ENCODE measurements at places on chromosomes 5 and 9. TPM values are rescaled to one million over a fixed set of nuclear protein-coding genes. Genes with fewer than 3 reads are reported as not detected.

The GRXCR2 gene
- polyA plus RNA-seq, result not detected

- DNase-seq, result no peak
- peaks cover 6% of the 10 kb centered on the region for H3K4me1 ChIP-seq
- peaks cover 21% of the 10 kb centered on the region for H3K36me3 ChIP-seq
- H3K4me3 ChIP-seq, result no peak overlapping the region
- peaks cover 87% of the 10 kb centered on the region for H3K27me3 ChIP-seq
Measured at GRCh38 chr5:73307645-73308355, 134.8 kb downstream of the TMEM174 start.

DNA sequence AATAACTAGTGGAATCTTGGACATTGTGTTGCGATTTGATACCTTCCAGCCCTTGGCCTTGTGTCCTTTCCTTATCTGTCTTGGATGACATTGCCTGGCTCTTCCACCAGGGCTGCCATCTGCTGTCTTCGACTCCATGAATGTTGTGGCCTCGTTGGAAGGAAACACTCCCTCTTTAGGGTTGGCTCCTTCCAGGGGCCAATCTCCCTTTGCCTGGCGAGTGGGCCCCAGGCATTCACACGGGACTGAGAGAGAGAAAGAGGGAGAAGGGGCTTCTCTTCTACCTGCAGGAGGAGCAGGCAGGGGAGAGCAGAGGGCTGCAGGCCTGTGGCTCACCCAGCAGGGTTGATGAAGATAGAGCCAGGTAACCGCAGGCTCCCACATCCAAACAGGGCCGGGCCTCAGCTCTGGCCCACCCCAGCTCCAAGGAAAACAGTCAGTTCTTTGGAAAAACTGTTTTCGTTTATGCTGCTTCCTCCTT, 31.3 kb downstream of the FGF1 start:
- no peaks in the 10 kb centered on the region for H3K36me3 ChIP-seq
- H3K27me3 ChIP-seq, result peaks cover 53% of the 10 kb centered on the region
- no peak overlapping the region for H3K4me3 ChIP-seq

DNA sequence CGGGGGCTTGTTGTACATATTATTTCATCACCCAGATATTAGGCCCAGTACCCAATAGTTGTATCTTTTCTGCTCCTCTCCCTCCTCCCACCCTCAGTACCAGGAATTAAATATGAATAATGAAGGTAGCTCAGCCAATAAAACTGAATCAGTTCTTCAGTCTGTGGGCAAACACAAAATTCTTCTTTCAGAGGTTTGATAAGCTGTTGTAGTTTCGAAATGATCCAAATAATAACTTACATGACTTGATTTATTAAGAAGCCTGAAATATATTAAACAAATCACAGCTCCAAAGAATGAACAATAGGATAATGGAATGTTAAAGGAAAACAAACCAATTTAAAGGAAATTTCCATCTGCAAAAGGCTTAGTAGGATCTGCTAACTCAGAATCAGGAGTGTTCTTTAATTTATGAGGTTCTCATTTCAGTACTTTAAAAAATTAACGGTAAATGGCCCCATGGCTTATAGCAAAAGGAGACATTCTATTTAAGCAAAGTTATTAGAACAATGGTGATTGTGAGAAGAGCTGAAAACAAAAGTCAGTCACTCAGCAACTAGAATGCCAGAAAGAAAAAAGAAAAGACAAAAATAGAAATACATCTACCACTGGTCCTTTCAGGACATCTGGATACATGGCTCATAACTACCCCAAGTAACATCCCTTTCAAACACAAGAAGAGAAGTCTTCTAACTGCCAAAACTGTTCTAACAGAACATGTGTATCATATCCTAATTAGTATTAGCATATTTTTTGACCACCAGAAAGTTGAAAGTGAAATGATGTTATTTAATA, 62.4 kb downstream of the NR3C1 start:
- H3K4me3 ChIP-seq, result no peak overlapping the region
- peak overlapping the region; percentile 59 for H3K27ac ChIP-seq
- peaks cover 34% of the 10 kb centered on the region for H3K4me1 ChIP-seq
- H3K27me3 ChIP-seq, result no peaks in the 10 kb centered on the region
- no peak for DNase-seq
- peaks cover 6% of the 10 kb centered on the region for H3K36me3 ChIP-seq

- H3K27me3 ChIP-seq, result no peaks in the 10 kb centered on the region
- no peaks in the 10 kb centered on the region for H3K36me3 ChIP-seq
- H3K4me1 ChIP-seq, result peaks cover 10% of the 10 kb centered on the region
- peak overlapping the region; percentile 98 for H3K4me3 ChIP-seq
- no peak for DNase-seq
- peak overlapping the region; percentile 94 for H3K27ac ChIP-seq
Measured at GRCh38 chr9:69036309-69036708, 757 bp downstream of the FXN start.

- DNase-seq, result no peak
- no peak overlapping the region for H3K27ac ChIP-seq
- no peak overlapping the region for H3K4me3 ChIP-seq
- no peaks in the 10 kb centered on the region for H3K36me3 ChIP-seq
- no peaks in the 10 kb centered on the region for H3K27me3 ChIP-seq
- H3K4me1 ChIP-seq, result no peaks in the 10 kb centered on the region
Measured at GRCh38 chr9:3118081-3118480, 274.2 kb upstream of the PUM3 start.

DNA sequence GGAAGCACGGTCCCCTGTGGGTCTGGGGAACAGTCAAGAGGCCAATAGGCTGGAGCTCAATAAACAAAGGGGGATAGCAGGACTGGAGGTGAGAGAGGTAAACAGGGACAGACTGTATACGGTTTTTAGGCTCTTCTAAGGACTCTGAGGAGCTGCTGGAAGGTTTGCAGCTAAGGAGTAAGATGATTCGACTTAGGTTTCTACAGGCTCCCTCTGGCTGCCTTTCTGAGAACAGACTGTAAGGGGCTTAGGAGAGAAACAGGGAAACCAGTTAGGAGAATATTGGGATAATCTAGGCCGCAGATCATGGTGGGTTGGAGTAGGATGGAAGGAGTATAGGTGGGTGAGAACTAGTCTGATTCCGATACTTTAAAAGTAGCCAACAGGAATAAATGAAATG, 10.4 kb downstream of the CDK5RAP2 start:
- H3K4me3 ChIP-seq, result no peak overlapping the region
- H3K27me3 ChIP-seq, result no peaks in the 10 kb centered on the region
- H3K36me3 ChIP-seq, result peaks cover 49% of the 10 kb centered on the region
- DNase-seq, result no peak

DNA sequence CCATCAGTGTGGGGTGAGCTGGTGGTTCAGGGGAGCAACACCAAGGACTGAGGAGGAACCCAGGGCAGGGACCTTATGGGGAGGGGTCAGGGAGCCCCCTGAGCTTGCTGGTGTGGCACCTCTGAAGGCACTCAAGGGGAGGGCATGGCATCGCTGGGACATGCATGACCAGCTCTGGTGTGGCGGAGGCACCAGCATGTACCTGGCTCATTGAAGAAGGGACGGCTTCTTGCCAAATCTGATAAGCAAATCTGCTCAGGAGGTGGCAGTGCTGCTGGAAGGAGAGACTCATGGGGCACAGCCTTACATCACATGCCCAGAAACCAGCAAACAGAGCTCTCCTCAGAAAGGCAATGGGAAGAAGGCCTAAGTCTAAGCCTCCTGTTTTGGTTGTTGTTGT, 421.8 kb downstream of the SEMA5A start:
- H3K4me3 ChIP-seq, result no peak overlapping the region
- no peak overlapping the region for H3K27ac ChIP-seq
- no peak for DNase-seq
- H3K4me1 ChIP-seq, result no peaks in the 10 kb centered on the region
- H3K27me3 ChIP-seq, result peaks cover 4% of the 10 kb centered on the region
- no peaks in the 10 kb centered on the region for H3K36me3 ChIP-seq

- H3K4me3 ChIP-seq, result no peak overlapping the region
- H3K4me1 ChIP-seq, result peaks cover 51% of the 10 kb centered on the region
- H3K27me3 ChIP-seq, result no peaks in the 10 kb centered on the region
- no peak for DNase-seq
- H3K36me3 ChIP-seq, result peaks cover 7% of the 10 kb centered on the region
- H3K27ac ChIP-seq, result no peak overlapping the region
Measured at GRCh38 chr5:173882632-173883031, 5.5 kb upstream of the CPEB4 start.

DNA sequence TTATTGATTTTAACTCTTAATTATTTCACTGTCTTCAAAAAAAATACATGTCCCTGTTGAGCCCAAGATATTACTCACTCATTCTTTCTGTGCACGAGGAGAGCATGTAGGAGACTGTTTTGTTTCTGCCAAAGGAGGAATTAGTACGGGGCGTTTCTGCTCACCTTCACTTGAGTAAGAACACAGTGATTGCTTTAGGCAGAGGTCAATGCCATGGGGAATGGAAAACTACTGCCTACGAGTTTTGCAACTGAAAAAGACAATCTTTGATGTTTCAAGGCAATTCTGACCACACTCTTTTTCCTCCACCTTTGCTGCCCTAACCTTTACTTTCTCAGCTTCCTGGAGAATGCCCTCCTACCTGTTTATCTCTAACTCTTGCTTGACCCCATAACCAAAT, 109.4 kb downstream of the CCDC192 start:
- peaks cover 13% of the 10 kb centered on the region for H3K27me3 ChIP-seq
- no peaks in the 10 kb centered on the region for H3K4me1 ChIP-seq
- no peaks in the 10 kb centered on the region for H3K36me3 ChIP-seq
- DNase-seq, result no peak

- H3K36me3 ChIP-seq, result peaks cover 7% of the 10 kb centered on the region
- peaks cover 67% of the 10 kb centered on the region for H3K27me3 ChIP-seq
- no peak for DNase-seq
- peaks cover 5% of the 10 kb centered on the region for H3K4me1 ChIP-seq
- H3K27ac ChIP-seq, result no peak overlapping the region
Measured at GRCh38 chr9:131546336-131547084, 1.2 kb downstream of the PRRT1B start.

The SV2C gene
- polyA plus RNA-seq, result not detected

DNA sequence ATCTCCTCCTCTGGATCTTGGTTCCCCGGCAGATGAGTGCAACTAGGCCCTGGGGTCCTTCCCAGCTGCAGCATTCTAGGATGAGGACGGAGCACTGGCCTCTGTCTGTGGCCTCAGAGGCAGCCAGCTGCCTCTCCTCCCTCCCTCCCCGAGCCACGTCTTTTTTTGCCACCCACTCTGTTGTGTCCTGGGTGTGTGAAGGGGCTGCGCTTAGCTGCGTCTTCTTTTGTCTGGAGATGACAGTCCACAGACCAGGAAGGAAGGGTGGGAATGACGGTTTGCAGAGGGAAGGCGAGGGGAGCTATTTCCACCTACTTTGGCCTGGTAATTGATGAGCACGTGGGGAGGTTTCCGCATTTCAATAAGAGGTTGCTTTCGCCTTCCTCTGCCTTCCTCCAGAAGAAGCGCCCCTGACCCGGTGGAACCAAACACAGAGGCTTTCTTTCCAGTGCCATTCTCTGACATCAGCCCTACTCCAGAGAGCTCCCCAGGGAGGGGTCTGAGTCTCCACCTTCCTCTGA, 34.5 kb upstream of the GABRP start:
- DNase-seq, result no peak
- peaks cover 3% of the 10 kb centered on the region for H3K4me1 ChIP-seq
- H3K27me3 ChIP-seq, result peaks cover 40% of the 10 kb centered on the region
- no peaks in the 10 kb centered on the region for H3K36me3 ChIP-seq
- no peak overlapping the region for H3K4me3 ChIP-seq

The TAF11L5 gene
- polyA plus RNA-seq, result not detected

DNA sequence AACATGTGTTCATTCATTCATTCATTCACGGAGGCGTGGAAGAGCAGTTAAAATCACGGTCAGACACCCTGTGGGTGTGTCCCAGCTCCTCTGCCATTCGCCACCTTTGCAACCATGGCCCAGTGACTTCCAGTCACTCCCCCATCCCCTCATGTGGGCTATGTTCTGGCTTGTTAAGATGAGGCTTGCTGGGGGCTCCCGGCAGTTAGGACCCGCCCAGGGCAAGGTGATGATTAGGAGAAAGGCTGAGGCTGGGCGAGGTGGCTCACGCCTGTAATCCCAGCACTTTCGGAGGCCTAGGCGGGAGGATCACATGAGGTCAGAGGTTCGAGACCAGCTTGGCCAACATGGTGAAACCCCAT, 24.9 kb upstream of the PTGES start:
- H3K27me3 ChIP-seq, result peaks cover 52% of the 10 kb centered on the region
- DNase-seq, result no peak

- H3K4me1 ChIP-seq, result peaks cover 22% of the 10 kb centered on the region
- peaks cover 10% of the 10 kb centered on the region for H3K36me3 ChIP-seq
- no peak overlapping the region for H3K4me3 ChIP-seq
- peak overlapping the region; percentile 78 for H3K27ac ChIP-seq
- DNase-seq, result no peak
- no peaks in the 10 kb centered on the region for H3K27me3 ChIP-seq
Measured at GRCh38 chr9:130122456-130122855, 49.7 kb upstream of the NCS1 start.

GRCh38 chr9:87405677-87406542, 91.8 kb upstream of the DAPK1 start:
- no peak overlapping the region for H3K27ac ChIP-seq
- H3K4me1 ChIP-seq, result no peaks in the 10 kb centered on the region
- no peak overlapping the region for H3K4me3 ChIP-seq
- no peaks in the 10 kb centered on the region for H3K36me3 ChIP-seq
- H3K27me3 ChIP-seq, result peaks cover 9% of the 10 kb centered on the region

The F2RL2 gene
- polyA plus RNA-seq, result 0.25 TPM

The PCDHB5 gene
- 0.08 TPM for polyA plus RNA-seq

The PCDHGB3 gene
- polyA plus RNA-seq, result not detected

- no peak overlapping the region for H3K4me3 ChIP-seq
- peaks cover 7% of the 10 kb centered on the region for H3K4me1 ChIP-seq
- no peak overlapping the region for H3K27ac ChIP-seq
- H3K36me3 ChIP-seq, result no peaks in the 10 kb centered on the region
- DNase-seq, result no peak
Measured at GRCh38 chr9:16150938-16151650, 598.3 kb downstream of the CCDC171 start.

DNA sequence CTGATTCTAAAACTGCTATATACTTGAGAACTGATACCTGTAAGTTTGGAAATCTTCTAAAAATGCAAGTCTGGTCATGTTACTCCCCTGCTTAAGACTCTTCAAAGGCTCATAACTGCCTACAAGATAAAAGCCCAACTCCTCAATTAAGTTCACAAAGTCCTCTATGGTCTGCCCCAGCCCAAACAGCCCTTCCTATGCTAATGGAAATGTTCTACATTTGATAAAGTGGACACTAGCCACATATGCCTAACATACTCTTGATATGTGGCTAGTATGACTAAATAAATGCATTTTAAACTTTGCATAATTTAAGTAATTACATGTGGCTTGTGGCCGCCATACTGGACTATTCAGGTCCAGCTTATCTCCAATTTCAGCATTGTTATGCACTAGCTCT, 204.5 kb downstream of the AP3B1 start:
- peaks cover 6% of the 10 kb centered on the region for H3K4me1 ChIP-seq
- no peaks in the 10 kb centered on the region for H3K27me3 ChIP-seq

- no peak for DNase-seq
- H3K27me3 ChIP-seq, result no peaks in the 10 kb centered on the region
- no peaks in the 10 kb centered on the region for H3K36me3 ChIP-seq
- H3K4me3 ChIP-seq, result no peak overlapping the region
- H3K27ac ChIP-seq, result no peak overlapping the region
Measured at GRCh38 chr9:133803028-133803585, 65.0 kb upstream of the SARDH start.

- DNase-seq, result no peak
- peaks cover 33% of the 10 kb centered on the region for H3K4me1 ChIP-seq
- no peak overlapping the region for H3K4me3 ChIP-seq
- no peak overlapping the region for H3K27ac ChIP-seq
- H3K36me3 ChIP-seq, result peaks cover 7% of the 10 kb centered on the region
Measured at GRCh38 chr9:34046784-34047379, 1.8 kb downstream of the UBAP2 start.
